T-helper 9 cell (primary cell): ENCODE measurements at places on chromosomes 6 and 20.

- no peak for DNase-seq
Observed at GRCh38 chr6:21225912-21226311, 367.6 kb upstream of the SOX4 start.

GRCh38 chr6:28941684-28942448 is 18.1 kb upstream of the TRIM27 start:
- no peak for DNase-seq

DNA sequence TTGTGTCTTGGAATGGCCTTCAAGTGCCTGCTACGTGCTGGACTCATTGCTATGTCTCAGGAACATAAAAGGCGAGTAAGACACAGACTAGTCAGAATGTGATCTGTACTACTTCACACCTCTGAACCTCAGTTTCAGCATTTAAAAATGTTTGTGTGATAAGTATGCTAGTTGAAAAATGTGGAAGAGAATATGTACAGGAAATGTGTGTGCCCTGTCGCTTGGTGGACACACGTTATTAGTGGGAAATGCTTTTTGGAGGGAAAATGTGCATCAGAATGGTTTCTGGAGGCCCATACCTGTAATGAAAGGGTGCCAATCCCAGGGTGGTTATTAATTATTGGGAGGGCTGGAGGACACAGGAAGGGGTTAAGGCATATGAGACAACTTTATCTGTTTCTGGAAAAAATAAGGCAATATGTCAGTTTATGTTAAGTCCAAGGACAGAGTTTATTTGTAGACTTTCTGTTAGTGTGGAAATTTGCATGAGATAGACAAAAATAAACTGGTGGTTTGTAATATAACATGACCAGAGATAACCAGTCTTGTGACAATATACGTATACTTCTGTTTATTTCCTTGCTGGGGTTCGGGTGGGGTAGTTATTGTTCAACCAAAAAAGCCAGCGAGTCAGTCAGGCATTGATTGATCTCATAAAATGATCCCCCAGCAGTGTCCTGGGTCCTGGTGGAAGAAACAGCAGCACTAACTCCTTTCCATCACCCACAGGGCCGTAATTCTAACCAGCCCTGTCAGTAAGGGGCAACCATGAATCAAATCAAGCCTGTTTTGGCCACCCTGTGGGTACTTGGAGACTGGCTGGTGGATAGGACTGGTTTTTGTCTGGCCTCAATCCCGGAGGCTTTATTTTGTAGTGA is 117.9 kb downstream of the JARID2 start:
- no peak for DNase-seq

DNA sequence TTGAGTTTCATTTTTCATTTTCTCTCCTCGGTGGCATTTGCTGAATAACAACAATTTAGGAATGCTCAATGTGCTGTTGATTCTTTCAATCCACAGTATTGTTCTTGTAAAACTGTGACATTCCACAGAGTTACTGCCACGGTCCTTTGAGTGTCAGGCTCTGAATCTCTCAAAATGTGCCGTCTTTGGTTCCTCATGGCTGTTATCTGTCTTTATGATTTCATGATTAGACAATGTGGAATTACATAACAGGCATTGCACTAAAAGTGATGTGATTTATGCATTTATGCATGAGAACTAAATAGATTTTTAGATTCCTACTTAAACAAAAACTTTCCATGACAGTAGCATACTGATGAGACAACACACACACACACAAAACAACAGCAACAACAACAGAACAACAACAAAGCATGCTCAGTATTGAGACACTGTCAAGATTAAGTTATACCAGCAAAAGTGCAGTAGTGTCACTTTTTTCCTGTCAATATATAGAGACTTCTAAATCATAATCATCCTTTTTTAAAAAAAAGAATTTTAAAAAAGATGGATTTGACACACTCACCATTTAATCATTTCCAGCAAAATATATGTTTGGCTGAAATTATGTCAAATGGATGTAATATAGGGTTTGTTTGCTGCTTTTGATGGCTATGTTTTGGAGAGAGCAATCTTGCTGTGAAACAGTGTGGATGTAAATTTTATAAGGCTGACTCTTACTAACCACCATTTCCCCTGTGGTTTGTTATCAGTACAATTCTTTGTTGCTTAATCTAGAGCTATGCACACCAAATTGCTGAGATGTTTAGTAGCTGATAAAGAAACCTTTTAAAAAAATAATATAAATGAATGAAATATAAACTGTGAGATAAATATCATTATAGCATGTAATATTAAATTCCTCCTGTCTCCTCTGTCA is 88.1 kb downstream of the SNAP25 start:
- DNase-seq, result no peak

GRCh38 chr6:152360034-152360433 is 277.1 kb downstream of the SYNE1 start:
- DNase-seq, result no peak

DNA sequence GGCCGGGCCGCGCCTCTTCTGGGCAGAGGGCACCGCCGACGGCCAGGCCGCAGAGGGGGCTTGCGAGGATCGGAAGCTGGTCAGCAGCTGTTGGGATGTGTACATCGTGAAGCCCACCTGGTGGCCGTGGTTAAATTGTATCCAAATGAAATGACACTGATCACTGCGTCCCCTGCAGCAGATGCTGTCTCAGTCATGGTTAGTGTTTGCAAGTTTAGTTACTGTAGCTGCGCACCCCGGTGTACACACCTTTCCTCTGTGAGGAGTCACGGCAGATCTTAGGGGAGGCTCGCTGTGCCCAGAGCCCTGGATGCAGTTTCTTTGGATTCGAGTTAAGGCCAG is 653 bp downstream of the NAA20 start:
- no peak for DNase-seq

GRCh38 chr20:33673410-33674293 is 576 bp downstream of the NECAB3 start:
- no peak for DNase-seq

GRCh38 chr6:167647737-167648470 is 178.8 kb upstream of the AFDN start:
- DNase-seq, result no peak
